Mesothelial cell of epicardium (in vitro differentiated cells): ENCODE measurements at places on chromosomes 11 and 22.

GRCh38 chr22:49678842-49679170 lies 148.9 kb downstream of the BRD1 start:
- DNase-seq = no peak
- no peak overlapping the region for H3K4me3 ChIP-seq
- no peaks in the 10 kb centered on the region for H3K4me1 ChIP-seq
- H3K36me3 ChIP-seq = no peaks in the 10 kb centered on the region
- no peak overlapping the region for H3K27ac ChIP-seq

GRCh38 chr11:39542460-39542859 lies 1917.0 kb downstream of the LRRC4C start:
- DNase-seq = no peak
- H3K27me3 ChIP-seq = no peaks in the 10 kb centered on the region
- H3K36me3 ChIP-seq = peaks cover 10% of the 10 kb centered on the region
- peak overlapping the region; percentile 84 for H3K27ac ChIP-seq

- H3K27me3 ChIP-seq = peaks cover 13% of the 10 kb centered on the region
- no peak overlapping the region for H3K4me3 ChIP-seq
- H3K36me3 ChIP-seq = no peaks in the 10 kb centered on the region
- no peak overlapping the region for H3K27ac ChIP-seq
- no peaks in the 10 kb centered on the region for H3K4me1 ChIP-seq
Measured at GRCh38 chr11:33551051-33551450, 149.6 kb downstream of the C11orf91 start.

DNA sequence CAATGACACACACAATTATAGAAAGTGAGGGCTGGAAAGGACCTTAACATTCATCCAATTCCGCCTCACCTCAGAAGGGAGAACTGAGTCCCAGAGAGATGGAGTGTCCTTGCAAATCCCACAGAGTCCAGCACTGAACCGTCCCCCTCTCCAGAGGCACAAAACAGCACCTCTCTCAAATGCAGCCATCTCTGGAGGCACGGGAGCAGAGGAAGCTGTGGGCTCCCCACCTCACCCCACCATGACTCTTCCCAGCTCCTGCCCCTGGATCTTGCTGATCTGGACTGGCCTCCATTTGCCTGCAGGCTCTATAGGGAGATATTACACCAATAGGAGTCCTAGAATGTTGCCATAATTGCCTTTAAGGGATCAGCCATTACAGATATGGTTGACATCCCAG lies 1.4 kb upstream of the DRD2 start:
- DNase-seq = no peak
- H3K4me3 ChIP-seq = no peak overlapping the region
- peaks cover 91% of the 10 kb centered on the region for H3K27me3 ChIP-seq
- H3K27ac ChIP-seq = no peak overlapping the region
